Activated naive CD4-positive, alpha-beta T cell treated with anti-CD3 and anti-CD28 coated beads, Interleukin-2, amount 50 U/mL, for 72 hours (primary cell): ENCODE measurements at places on chromosomes 11 and 22. TPM values are rescaled to one million over a fixed set of nuclear protein-coding genes. Genes with fewer than 3 reads are reported as not detected.

Gene CHRNA10
- total RNA-seq = 0.57 TPM

GRCh38 chr11:24932110-24933000, 435.5 kb downstream of the LUZP2 start:
- DNase-seq = no peak

Gene TCF20
- total RNA-seq = 68.9 TPM

DNA sequence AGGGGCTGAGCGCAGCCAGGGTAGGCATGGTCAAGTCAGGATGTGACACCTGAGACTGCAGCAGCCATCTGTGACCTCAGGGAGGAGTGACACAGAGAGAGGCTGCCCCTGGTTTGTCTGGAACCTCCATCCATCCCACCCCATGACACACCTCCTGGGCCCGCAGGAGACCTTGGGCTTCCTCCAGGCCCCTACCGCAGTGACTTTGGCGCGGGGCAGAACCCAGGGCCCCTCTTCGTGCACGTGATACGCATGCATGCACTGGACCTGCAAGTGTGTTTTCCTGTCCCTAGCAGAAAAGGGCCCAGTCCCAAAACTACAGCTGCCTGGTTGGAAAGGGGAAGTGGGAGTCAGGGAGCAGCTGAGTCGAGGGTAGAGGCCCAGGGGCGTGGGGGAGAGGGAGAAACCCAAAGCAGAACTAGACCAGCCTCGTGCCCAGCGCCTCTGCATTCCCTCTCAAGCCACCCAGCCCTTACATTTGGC, 7.9 kb upstream of the CYTH4 start:
- DNase-seq = no peak

Gene BACE1
- 0.11 TPM for total RNA-seq

- no peak for DNase-seq
Observed at GRCh38 chr11:103659206-103659618, 377.2 kb upstream of the DDI1 start.

Gene PHLDA2
- total RNA-seq = 3.6 TPM

- DNase-seq = no peak
Observed at GRCh38 chr11:103581760-103582159, 454.7 kb upstream of the DDI1 start.

GRCh38 chr11:118924591-118925585, 838 bp downstream of the BCL9L start:
- DNase-seq = no peak

DNA sequence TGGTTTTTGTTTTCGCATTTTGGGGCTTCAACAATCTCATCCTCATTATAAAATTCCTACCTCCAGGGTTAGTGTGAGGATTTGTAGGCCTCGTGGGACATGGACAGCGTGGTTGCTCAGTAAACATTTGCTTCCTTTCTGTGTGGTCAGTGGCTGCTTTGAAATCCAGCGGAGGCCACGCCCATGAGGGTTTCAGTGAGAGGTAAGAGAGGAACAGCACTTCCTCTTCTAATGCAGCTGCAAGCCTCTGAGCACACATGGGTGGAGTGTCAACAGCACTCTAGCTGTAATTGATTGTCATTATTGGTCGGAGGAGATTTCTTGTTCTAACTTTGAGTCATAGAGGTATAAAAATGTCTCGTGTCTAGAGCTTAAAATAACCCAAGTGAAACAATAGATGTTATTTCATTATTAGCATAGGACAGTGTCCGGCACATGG, 6.0 kb upstream of the ARHGAP42 start:
- no peak for DNase-seq

DNA sequence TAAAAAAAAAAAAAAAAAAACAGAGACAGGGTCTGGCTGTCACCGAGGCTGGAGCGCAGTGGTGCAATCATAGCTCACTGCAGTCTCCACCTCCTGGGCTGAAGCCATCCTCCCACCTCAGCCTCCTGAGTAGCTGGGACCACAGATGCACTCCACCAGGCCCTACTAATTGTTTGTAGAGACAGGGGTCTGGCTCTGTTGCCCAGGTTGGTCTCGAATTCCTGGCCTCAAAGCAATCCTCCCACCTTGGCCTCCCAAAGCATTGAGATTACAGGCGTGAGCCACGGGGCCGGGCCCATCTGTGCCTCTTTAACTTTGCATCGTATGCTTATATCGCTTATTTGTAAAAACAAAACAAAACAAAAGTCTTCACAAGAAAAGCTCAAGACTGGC, 3.1 kb downstream of the CPT1A start:
- no peak for DNase-seq

- DNase-seq = no peak
Observed at GRCh38 chr11:37861671-37862070, 1263.6 kb upstream of the RAG2 start.

Gene MN1
- 0.16 TPM for total RNA-seq

GRCh38 chr22:44711241-44711560, 9.2 kb downstream of the PRR5 start:
- no peak for DNase-seq

- DNase-seq = peak; percentile 9
Observed at GRCh38 chr11:35714882-35715627, 52.5 kb downstream of the TRIM44 start.

DNA sequence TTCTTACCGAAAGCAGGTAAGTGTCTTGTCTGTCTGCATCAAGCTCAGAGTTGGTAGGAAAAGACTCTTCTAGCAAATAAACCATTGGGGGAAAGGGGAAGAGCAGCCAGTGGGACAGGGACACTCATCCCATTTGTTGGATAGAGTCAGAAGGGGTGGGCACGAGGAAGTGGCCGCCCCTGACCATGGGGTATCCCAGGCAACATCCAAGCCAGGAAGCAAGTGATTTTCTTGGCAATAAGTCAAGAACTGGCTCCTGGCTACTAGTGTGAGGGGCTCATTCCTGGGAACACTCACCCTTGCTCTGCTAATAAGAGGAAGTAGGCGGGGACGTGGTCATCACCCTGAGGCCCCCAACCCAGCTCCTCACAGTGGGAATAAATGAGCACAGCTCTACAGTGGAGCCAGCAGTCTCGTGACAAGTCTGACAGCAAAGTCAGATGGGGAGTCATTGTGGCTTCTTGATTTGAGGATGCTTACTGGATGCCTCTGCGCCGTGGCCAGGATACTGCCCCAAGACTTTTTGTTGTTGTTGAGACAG, 6.7 kb downstream of the SLC25A18 start:
- DNase-seq = no peak

- DNase-seq = no peak
Observed at GRCh38 chr11:80700386-80700785, 1259.6 kb upstream of the TENM4 start.

Gene NLRP14
- total RNA-seq = 0.07 TPM

DNA sequence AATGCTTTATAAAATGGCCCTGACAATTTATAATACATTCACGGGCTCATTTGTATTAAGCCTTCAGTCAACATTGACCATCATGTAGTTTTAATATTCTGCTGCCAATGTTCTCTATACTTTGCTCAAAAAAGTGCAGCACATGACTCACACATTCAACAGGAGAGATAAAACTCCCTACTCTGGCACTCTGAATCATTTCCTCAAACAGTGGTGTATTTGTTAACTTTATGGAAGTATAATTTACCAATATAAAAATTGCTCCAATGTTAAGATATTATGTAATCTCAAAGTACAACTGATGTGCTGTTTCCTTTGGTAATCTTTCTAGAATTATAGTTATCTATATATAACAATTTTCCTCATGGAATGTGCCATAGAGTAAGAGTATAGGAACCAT, 39.9 kb downstream of the MAML2 start:
- DNase-seq = no peak

Gene ARHGAP20
- 0.08 TPM for total RNA-seq

- DNase-seq = no peak
Observed at GRCh38 chr11:85694385-85694980, 8.5 kb upstream of the CCDC89 start.

DNA sequence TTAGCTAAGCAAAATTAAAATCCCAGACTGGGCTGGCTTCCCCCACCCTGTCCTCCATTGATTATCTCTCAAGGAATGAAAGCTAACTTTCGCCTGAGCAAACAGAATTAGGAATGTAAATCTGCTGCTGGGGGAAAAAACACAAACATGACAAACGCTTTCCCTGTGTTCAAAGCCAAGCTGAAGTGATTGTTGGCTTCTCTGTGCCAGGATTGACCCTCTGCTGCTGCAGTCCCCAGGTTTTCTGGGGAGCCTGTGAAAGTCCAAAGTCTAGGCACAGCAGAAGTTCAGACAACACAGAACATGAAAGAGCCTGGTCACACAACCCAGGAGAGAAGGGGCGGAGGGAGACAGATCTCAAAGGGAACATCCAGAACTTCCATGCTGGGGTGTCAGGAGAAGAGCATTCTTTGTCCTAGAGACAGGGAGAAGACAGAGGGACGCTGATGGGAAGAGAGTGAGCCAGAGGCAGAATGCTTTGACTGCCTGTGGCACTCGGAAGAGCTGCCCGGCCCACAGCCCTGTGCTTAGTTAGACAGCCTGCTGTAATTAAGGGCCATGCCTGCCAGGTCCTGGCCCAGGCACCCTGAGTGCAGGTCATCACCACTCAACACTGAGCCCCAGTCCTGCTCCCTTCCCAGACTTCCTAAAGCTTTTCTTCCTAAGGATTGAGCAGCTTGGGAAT, 6.9 kb downstream of the PATZ1 start:
- DNase-seq = no peak

DNA sequence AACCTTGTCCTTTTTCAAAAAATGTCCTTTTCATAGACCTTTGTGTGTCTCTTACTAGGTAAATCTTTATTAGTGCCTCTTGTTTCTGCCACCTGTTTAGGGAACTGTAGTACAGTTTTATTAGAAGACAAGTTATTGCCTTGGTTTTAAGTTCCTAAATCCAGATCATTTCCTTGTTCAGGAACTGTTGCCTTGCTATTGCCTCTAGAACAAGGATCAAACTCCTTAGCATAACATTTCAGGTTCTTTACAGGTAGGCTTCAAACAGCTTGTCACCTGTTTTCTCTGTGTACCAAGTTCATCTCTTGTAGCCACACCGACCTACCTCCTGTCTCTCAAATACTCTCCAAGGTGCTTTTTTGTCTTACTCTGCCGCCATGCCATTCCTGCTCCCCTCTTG, 75.2 kb downstream of the MTMR3 start:
- no peak for DNase-seq

- peak; percentile 53 for DNase-seq
Observed at GRCh38 chr11:129374993-129375750, 476 bp upstream of the BARX2 start.

DNA sequence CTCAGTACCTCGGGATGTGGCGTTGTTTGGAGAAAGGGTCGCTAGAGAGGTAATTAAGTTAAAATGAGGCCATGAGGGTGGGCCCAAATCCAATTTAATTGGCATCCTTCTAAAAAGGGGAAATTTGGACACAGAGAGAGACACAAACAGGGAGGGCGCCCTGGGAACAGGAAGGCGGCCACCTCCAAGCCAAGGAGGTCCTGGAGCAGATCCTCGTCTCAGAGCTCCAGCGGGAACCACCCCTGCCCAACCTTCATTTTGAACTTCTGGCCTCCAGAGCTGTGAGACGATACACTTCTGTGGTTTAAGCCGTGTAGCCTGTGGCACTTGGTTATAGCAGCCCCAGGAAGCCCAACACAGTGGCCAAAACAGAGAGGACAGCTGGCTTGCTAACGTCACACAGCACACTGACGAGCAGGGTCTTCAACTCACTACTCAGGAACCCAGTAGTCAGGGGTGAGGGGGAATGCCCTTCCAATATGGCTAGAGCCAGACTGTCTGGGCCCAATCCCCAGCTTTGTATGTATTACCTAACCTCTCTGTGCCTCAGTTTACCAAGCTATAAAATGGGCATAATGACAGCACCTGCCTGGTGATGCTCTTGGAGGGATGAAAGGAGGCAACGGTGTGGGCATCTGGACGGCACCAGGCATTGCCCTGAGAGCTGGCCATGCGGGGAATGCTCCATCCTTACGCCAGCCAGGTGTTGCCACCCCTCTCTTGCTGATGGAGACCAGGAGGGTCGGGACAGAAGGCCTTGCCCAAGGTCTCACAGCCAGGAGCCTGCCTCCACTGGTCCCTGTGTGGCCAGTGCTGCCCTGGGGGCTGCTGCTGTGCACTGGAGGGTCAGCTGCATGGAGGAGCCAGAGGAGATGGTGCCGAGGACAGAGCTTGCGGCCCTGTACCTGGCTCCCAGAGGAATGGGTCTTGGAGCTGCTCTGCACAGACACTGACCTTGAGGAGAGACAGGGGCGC, 53.3 kb upstream of the LINC01488 start:
- DNase-seq = no peak

Gene DEPDC5
- 50.1 TPM for total RNA-seq

DNA sequence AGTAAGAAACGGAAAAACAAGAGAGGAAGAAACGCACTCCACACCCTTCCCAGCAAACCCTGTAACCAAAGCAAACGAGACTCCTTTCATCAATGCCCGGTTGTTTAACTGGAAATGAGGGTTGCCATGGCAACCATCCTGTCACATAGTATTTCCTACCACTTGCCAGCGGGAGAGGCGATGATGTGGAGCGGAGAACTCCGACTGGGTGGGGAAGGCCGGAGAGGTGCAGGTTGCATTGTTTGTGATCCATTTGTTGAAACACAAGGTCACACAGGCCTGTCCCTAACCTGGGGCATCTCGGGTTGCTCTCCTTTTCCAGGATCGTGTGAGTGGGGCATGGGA, 609.9 kb downstream of the BUD13 start:
- no peak for DNase-seq

- DNase-seq = no peak
Observed at GRCh38 chr11:42043312-42043711, 583.9 kb upstream of the LRRC4C start.

GRCh38 chr11:69825941-69826340, 6.7 kb upstream of the FGF3 start:
- no peak for DNase-seq

- no peak for DNase-seq
Observed at GRCh38 chr11:66414120-66414934, 6.5 kb upstream of the NPAS4 start.

- DNase-seq = no peak
Observed at GRCh38 chr11:108866781-108867180, 201.9 kb downstream of the DDX10 start.

GRCh38 chr22:48827904-48828555, 999.6 kb downstream of the BRD1 start:
- DNase-seq = peak; percentile 23

DNA sequence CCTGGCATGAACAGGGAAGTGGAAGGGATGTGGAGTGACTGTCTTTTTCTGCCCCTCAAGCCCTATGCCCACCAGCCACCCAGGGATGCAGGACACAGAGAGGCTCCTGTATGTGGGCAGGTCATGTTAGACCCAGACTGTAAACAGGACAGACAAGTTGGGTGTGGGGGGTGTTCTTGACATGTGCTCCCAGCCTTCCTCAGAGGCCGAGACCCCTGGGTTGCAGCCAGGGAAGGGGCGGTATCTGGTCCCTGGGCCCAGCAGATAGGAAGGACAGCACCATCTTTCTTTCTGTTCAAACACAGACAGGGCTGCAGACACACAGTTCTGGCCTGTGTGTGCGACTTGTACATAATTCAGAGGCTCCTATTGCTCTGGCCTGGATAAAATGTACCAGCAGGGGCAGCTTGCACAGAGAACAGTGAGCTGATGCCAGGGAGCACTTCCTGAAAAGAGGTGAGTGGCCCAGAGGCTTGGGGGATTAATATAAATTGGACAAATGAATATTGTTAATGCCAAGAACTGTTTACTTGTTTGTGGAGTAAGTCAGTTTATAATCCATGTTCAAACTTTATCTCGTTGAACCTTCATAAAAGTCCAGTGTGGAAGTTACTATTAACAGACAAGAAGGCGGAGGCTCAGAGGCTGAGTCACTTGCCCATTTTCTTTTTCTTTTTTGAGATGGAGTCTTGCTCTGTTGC, 16.6 kb downstream of the GDPD5 start:
- no peak for DNase-seq

Gene HEPHL1
- not detected for total RNA-seq

Gene APOBEC3G
- total RNA-seq = 29.1 TPM

- DNase-seq = no peak
Observed at GRCh38 chr11:114953039-114953438, 274.7 kb downstream of the NXPE2 start.

Gene SAA2
- not detected for total RNA-seq

Gene CYB561A3
- total RNA-seq = 38.3 TPM

Gene ADAMTS8
- total RNA-seq = not detected

Gene NAV2
- 0.27 TPM for total RNA-seq
